ENCODE measurements at places on chromosomes 3 and 15. TPM values are rescaled to one million over a fixed set of nuclear protein-coding genes. Genes with fewer than 3 reads are reported as not detected.

- peak; percentile 34 for DNase-seq
These were observed 610 bp downstream of the MAP4 start for GRCh38 chr3:48015431-48016180.

PHLDB2 gene
- total RNA-seq: 13.1 TPM

DNA sequence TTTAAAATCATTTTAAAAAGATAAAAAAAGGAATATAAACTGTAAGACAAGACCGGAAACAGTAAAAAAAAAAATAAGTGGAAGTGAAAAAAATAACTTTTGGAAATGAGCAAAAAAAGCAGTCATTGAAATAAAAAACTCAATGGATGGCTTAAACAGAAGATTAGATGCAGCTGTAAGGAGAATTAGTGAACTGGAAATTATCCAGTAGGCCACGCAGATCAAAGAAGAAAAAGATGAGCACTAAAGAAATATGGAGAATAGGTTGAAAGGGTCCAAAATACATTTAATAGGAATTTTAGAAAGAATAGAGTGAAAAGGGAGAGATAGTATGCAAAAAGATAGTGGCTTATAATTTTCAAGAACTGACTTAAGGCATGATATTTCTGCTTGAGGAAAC lies 47.0 kb downstream of the STARD5 start:
- no peak for DNase-seq

GRCh38 chr3:177358977-177359592 lies 161.8 kb upstream of the TBL1XR1 start:
- DNase-seq: peak; percentile 40

ASB7 gene
- total RNA-seq: 15.0 TPM

GRCh38 chr3:7518456-7518855 lies 657.5 kb downstream of the GRM7 start:
- peak; percentile 29 for DNase-seq

DNA sequence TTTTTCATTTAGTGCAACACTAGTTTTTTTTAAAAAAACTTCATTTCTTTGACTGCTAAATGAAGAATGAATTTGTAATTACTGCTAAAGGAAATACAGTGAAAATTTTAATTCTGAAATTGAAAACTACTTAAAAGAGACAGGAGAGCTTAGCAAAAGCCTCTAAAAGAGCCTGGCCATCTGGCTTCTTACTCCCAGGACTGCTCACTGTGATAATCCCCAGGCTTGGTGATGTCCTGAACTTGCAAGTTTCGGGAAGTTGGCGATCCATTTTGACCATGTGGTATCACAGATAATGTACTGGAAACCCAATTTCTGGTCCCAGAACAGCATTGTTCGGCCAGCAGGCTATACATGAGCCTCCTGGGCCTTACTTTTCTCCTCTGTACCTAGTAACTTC lies 292.1 kb downstream of the FGF12 start:
- no peak for DNase-seq

GRCh38 chr3:9808345-9809037 lies 1.6 kb upstream of the TTLL3 start:
- peak; percentile 57 for DNase-seq

HYAL3 gene
- total RNA-seq: 3.0 TPM

ZNF860 gene
- total RNA-seq: not detected

- no peak for DNase-seq
These were observed 35.6 kb upstream of the CCK start for GRCh38 chr3:42301446-42302175.

- no peak for DNase-seq
These were observed 5.0 kb downstream of the MYD88 start for GRCh38 chr3:38143511-38143910.

DNA sequence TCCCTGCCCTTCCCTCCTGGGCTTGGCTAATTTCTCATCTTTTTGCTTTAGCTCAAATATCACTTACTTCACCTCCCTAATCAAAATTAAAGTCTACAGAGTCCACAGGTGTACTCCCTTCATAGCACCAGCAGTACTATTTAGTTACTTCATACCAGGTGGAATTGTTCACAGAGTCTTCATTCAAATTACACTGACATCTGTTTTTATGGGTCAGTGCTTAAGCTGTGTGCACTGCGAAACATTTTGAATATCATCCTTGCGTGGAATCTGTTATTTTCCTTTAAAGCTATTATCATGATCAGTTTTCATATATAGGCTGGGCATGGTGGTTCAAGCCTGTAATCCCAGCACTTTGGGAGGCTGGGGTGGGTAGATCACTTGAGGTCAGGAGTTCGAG lies 2.7 kb upstream of the SERF2 start:
- no peak for DNase-seq

TMEM40 gene
- total RNA-seq: not detected

- no peak for DNase-seq
These were observed 18.7 kb upstream of the SPG11 start for GRCh38 chr15:44682211-44682610.

DNA sequence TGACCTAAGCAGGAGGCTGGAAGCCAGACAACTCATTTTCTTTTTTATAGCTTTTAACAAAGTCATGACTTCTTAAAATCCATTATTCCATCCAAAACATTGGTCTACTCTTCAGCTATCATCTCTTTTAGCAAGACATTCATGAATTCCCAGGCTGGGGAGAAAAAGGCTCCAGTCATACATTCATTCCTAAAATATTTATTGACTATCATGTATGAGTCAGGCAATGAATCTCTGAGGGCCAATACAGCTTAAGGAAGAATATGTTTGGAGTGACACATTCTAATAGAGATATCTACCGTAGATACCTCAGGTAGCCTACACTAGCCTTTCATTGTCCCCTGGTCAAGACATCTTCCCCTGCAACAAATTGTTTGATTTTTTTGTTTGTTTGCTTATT lies 196.4 kb upstream of the NANOGP8 start:
- DNase-seq: no peak

DNA sequence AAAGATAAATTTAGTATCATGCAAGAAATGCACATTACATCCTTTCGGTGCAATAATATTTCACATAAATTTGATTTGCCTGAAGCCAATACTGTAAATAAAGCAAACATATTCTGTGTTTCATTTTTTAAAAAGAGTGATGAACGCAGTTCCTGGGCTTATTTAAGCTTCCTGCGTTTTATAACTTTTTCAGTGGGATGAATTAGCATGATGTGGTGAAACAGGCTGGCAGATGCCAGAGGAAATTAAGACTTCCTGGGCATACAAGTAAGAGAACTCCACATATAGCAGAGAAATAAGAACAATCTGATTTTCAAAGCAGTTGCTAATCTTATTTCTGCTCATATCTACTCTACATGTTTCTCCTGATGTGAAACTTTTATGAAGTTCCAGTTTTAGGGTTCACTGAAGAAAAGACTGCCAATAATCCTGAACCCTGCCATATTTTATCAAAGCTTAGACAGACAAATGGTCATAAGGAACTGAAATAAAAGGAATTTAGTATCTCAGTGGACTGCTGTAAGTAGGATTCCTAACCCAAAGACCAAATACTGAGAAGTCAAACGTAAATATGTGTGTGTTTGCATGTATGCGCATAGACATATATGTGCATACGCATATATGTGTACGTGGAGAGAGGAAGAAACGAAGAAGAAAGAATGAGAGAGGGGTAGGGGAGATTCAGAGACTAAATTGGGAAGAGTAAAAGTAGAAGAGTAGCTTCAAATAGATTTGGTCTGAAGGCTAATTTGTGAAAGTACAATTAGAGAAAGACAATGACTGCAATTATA lies 628.6 kb upstream of the CCDC54 start:
- peak; percentile 74 for DNase-seq

DNA sequence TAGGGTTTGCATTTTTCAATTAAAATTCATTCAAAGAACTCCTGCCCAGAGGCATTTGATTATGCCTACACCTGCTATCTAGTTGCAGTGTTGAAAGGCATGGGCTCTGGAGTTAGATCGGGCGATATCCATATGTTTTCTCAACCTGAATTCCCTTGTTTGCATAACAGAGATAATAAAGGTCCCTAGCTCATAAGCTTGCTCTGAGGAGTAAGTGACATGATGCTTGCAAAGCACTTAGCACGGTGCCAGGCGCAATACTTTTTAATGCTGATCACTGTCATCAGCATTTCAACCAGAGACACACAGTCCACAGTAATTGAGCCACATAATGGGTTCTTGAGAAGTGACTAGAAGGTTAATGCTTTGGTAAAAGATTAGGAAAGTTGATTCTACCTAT lies 106.3 kb upstream of the SAMMSON start:
- DNase-seq: no peak

FES gene
- 1.3 TPM for total RNA-seq

DNA sequence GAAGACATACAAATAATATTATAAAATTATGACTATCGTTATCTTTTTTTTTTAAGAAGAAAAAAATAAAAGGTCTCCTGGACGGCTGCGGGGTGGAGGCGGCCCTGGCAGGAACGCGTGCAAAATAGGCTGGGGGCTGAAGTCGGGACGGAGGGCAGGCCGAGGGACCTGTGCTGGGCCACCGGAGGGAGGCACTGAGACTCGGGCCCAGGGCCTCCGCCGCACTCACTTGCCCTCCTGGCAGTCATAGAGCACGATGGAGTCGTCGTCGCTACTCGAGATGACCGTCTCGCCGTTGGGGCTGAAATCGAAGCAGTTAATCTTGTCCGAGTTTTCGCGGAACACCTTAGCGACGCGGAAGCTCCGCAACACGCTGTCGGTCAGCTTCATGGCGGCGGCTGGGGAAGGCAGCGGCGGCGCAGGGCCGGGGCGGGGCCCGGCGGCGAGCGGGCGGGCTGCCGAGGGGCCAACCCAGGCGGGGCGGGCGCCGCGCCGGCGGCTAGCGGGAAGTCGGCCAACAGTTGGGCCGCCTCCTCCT lies 408 bp downstream of the WDR82 start:
- no peak for DNase-seq

DNA sequence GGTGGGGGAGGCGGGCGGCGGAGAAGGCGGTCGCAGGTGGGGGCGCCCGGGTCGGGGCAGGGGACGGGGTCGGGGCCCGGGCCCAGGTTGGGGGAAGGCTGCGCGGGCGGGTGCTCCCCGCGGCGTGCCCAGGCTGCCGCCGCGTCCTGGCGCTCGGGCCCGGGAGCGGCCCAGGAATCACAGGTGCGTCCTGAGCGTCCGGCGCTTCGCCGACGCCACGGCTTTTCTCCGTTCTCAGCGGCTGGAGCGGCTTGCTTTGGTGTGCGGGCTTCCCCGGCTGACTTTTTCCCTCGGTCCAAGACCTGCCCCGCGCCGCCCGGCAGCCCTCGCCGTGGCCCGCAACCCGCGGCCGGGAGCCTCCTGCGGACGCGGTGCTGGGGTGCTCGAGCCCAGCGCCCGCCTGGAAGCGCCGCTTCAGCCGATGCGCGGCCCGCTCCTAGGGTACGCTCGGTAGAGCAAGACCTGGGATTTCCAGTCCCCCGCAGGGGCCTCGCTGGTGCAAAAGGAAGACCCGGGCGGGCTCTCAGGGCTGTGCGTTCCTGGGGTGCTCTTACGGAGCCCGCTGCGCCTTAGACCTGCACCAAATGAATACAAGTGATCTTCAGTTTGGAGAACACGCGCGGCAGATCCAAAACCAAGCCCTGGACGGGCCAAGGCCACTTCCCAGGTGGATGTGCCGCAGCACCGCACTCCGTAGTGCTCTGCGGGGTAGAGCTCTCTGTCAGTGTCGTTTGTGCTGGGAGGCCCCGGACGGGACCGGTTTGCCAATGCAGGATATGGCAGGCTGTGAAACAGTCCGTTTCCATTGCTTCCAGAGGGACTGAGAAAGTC lies 639 bp downstream of the NIPA1 start:
- peak; percentile 39 for DNase-seq

- DNase-seq: no peak
These were observed 424.2 kb upstream of the ROBO2 start for GRCh38 chr3:76615719-76616118.
